ENCODE measurements at places on chromosomes 2 and 18. TPM values are rescaled to one million over a fixed set of nuclear protein-coding genes. Genes with fewer than 3 reads are reported as not detected.
A peak's percentile ranks its signal among the peaks of the same experiment; 100 is the strongest.

DNA sequence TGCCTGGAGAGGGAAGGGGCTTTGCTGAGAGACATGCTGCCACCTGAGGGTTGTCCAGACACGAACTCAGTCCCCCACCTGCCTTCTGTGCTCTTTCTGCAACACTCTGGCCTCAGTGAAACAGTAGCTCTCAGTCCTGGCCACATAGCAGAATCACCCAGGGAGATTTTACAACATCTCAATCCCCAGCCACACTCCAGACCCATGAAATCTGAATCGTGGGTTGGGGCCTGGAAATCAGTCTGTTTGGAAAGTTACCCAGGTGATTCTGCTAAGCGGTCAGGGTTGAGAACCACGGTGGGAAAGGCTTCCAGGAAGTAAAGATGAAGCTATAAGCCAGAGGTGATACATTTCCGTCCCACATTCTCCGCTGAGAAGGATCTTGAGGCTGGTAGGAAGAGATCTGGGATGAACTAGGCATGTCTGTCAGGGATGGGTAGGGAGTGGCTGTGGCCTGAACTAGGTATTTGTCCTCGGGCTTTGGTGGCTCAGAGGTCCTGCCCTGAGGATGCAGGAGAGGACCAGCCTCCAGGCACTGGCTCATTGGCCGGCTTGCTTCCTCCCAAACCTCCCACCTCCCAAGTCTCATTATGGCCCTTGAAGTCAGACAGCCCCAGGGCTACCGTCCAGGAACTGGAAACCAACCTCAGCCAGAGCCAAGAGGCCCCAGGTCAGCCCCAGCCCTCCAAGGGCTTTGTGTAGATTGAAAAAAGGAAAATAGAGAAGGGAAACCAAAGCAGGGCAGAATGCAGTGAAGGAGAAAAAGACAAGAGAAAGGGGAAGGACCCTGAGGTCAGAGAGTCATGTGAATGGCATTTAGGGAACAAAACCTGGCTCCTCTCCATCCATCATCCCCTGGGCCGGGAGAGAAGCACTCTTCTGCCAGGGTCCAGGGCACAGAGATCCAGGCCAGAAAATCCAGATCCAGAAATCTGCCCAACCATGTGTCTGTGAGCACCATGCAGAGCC lies 119.6 kb downstream of the ZFP36L2 start:
- ATAC-seq, result peak; percentile 23

Gene MYO3B
- not detected for total RNA-seq

DNA sequence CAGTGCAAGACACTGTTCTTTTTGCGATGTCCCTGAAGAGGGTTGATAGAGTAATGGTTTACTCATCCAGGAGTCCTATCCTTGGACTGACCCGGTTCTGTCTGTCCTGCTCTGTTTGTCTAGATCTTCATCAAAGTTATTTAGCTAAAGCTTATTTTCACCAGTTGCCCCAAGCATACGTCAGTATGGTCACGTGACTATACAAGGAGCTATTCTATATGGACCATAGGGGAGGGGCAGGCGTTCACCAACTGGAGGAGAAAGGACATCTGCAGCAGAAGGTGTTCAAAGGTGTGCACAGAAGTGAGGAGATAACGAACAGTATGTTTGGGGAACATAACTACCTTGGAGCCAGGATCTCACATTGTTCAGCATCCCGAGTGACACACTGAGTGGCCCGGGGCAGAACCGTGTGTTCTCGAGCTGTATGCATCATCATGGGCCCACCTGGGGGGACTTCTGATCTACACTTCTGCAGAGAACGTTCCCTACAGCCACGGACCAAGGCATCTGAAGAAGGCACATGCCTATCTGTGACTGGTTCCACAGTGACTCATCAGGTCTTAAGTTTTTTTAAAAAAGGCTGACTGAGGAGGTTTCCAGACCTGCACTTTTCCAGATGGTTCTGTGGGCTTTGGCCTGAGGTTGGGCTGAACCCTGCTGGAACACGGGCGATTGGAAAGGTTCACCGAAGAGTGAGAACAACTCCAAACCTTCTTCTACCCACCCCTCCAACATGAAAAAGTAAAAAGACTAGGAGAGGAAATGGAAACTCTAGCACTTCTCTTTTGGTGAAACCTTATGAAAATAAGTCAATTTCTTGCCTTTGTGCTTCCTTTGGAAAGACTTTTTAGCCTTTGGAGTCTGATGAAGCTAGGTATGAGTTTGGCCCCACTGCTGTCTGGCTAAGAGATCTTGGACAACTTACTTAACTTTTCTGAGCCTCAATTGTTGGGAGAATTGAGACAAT lies 68.6 kb upstream of the YWHAQ start:
- ATAC-seq, result no peak

Gene FAM124B
- total RNA-seq, result 1.8 TPM

DNA sequence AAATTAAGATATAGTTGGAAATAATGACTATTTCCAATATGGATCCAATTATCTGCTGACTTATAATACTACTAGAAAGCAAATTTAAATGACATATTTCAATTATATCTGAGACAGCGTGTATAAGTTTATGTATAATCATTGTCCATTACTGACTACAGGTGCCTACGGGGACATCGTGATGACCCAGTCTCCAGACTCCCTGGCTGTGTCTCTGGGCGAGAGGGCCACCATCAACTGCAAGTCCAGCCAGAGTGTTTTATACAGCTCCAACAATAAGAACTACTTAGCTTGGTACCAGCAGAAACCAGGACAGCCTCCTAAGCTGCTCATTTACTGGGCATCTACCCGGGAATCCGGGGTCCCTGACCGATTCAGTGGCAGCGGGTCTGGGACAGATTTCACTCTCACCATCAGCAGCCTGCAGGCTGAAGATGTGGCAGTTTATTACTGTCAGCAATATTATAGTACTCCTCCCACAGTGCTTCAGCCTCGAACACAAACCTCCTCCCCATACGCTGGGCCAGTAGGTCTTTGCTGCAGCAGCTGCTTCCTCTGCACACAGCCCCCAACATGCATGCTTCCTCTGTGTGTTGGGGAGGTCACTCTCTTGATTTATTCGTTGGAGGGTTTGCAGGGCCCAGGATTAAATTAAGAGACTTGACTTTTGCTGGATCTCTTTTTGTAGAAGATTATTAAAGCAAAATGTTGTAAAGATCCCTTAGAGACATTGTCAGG lies 194.4 kb downstream of the RPIA start:
- no peak for ATAC-seq

Gene RAX
- not detected for total RNA-seq

DNA sequence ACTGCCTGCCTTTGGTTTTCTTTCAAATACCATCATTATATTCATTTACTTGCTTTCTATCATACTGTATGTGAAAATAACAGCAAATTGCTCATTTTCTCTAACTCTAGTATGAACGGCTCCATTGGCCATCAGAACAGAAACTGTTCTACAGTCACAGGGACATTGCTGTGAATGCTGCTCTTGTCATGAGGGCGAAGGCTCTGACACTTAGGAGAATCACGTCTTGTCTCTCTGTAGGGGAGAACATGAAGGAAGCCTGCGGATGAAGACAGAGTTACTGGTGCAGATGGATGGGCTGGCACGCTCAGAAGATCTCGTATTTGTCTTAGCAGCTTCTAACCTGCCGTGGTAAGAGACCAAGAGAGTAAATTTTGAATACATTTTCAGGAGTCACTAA lies 41.7 kb upstream of the ELOA2 start:
- no peak for ATAC-seq

Gene GPR35
- 2.3 TPM for total RNA-seq

Gene SF3B6
- total RNA-seq, result 127 TPM

DNA sequence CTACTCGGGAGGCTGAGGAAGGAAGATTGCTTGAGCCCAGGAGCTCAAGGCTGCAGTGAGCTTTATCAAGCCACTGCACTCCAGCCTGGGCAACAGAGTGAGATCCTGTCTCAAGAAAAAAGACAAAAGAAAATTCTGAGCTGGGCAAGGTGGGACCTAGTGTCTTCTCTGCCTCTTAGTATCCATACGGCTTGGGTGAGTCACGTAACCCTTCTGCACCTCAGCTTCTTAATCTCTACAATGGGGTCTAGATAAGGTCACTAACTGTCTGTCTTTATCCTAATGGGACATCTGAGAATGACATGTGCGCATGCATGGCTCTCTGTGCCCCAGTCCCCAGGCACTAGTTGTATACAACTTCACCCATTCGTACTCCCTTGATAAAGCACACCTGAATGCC lies 53.4 kb upstream of the TLK1 start:
- no peak for ATAC-seq

DNA sequence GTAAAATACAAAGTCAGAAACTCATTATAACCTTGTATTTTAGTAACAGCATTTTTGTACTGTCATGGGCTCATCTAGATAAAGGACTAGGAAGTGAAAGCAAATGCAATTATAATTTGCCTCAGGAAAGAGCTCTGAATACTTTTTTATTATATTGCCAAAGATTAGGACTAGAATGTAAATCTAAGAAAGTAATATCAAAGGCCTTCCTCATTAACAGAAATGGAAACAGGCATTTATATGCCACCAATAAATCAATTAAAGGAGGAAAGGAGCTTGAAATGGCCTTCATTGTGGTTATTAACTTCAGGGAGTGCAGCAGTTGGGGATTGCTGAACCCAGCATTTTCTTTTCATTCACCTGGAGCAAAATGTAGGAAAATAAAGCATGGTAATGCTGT lies 39.6 kb downstream of the DTNA start:
- ATAC-seq, result no peak

DNA sequence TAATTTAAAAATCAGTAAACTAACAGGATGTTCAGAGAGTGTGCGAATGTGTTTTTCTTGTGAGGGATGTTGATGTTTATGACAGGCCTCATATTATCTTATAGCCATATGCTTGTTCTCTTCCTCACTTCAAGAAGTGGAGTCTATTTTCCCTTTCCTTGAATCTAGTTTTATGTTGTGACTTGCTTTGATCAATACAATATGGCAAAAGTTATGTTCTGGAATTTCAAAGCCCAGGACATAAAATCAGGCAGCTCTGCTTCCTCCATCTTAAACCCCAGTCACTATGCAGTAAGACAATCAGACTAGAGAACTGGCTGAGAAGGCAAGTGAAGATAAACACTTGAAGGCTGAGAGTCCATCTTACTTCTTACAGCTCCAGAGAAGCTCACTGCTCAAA lies 585.1 kb upstream of the NETO1 start:
- ATAC-seq, result no peak

DNA sequence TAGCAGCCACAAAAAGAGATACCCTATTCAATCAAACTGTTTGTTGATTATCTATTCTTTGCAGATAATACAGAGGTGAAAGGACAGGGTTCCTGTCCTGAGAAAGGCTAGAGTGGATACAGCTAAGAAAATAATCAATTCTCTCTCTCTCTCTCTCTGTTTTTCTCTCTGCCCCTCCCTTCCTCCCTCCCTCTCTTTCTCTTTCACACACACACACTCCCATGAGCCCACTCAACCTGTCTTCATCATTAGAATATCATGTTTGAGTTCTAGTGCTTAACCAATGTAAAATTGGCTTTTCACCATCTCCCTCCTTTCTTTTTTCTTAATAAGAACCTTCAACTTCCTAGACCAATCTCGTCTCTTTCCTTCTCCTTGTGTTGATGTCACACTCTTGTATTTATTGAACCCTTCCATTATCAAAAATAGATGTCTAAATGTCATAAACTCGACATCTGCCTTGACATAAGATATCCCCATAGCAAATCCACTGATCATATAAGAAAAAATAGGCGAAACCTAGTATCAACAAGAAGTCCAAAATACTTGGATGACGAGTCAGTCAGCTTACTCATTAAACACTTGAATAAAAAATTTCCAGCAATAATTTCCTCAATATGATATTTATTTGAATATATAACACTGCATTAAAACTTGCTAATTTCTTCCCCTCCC lies 42.8 kb upstream of the CYTIP start:
- ATAC-seq, result no peak

- no peak for ATAC-seq
These were observed 110.6 kb downstream of the MRO start for GRCh38 chr18:50709193-50709592.

GRCh38 chr2:38465789-38466127 lies 88.7 kb upstream of the ATL2 start:
- ATAC-seq, result no peak

GRCh38 chr18:31419457-31419932 lies 28.0 kb upstream of the DSG3 start:
- no peak for ATAC-seq

DNA sequence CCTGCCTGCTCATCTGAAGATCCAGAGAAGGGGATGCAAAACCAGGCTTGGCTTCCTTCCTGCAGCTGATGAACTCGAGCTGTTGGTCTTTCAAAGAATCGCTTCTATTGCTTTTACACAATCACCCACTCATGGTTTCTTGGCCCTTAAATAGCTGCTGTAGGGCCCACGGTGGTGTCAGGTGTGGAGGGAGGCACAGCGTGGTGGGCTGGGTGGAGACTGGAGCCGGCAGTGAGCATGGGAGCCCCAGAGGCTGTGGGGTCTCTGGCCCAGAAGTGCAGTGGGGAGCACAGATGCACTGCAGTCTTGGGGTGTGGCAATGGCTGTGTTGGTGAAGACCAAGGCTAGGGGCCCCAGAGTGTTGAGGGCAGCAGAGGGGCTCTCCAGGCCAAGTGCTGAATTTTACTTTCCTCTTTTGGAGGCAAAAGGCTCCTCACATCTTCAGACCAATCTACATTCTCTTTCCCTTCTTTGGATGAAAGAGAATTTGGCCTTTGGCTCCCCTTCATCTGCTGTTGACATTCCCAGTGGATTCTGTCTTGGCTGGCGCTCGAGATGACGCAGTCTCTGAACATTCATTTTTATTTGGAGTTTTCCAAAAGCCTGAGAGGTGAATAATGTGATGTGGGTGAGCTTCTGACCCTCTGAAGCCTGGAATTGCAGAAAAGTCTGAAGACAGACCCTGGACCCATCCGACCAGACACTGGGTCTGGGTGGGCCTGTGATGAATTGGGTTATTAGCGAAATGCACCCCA lies 70.1 kb upstream of the ASB18 start:
- peak; percentile 57 for ATAC-seq

Gene SAG
- not detected for total RNA-seq

DNA sequence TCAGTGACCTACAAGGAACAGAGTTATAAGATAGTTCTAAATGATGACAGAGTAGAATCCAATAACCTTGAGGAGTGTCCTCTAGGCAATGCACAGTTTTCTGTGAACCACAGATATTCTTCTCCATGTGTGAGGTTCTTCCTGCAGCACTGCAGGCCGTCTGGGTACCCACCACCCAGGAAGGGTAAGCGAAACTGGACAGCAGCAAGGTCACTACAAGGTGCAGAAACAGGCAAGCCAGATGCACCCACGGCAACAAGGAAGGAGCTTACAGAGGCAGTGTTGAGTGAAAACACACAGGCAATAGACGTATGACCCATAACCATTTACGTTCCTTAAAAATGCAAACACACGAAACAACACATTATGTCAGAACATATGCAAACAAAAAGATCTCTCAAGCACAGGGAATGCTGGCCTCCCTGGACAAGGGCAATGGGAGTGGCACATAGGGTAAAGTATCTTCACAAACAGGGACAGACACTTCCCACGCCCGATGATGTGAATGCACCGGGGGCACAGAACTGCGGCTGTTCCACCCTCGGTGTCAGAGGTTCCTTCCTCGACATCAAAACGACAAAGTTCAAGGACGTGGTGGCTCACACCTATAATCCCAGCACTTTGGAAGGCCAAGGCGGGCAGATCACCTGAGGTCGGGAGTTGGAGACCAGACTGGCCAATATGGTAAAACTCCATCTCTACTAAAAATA lies 84.1 kb downstream of the NDUFA10 start:
- ATAC-seq, result no peak

All from gastroesophageal sphincter (tissue), 4 donors.